Caco-2 (cell line): ENCODE measurements at places on chromosomes 1 and 21. TPM values are rescaled to one million over a fixed set of nuclear protein-coding genes. Genes with fewer than 3 reads are reported as not detected.
A peak's percentile ranks its signal among the peaks of the same experiment; 100 is the strongest.

DNA sequence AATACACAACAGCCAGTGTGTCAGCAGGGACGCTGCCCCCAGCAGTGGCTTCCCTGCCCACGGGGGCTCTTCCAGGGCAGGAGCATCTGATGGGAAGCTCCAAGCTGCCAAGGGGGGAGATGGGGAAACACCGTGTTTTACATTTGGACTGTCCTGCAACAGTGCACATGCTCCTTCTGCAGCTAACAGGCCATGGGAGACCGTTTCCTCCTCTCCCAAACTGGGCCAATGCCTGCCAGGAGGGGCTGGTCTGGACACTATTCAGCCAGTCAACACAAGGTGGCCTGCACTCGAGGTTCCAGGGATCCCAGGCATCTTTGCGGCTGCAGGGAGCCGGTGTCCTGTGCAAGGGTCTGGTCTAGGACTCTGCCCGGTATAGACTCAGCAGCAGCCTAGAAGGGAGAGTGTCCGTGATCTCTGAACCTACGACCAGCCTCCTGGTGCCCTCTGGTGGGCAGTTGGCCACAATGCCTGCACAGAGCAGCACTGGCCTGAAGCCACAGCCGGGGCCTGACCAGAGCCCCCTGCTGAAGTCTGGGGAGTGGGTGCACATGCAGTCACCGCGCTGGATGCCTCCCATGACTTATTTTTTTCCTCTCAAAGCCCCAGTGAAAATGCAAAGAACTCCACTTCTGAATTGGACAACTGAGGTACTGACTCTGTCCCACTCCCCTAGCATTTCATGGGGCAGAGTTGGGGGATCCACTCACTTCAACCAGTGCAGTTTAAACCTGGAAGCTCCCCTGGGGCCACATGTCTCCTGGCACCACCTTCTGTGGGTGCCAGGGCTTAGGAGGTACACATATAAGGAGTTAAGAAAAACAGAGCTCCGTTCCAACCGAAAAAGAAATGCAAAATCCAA is 33.3 kb downstream of the RCC2 start:
- peak; percentile 78 for DNase-seq

GRCh38 chr21:33750017-33750416 is 107.7 kb downstream of the ITSN1 start:
- no peak for DNase-seq

The CACNA1S gene
- total RNA-seq = 0.07 TPM in 2 replicates

DNA sequence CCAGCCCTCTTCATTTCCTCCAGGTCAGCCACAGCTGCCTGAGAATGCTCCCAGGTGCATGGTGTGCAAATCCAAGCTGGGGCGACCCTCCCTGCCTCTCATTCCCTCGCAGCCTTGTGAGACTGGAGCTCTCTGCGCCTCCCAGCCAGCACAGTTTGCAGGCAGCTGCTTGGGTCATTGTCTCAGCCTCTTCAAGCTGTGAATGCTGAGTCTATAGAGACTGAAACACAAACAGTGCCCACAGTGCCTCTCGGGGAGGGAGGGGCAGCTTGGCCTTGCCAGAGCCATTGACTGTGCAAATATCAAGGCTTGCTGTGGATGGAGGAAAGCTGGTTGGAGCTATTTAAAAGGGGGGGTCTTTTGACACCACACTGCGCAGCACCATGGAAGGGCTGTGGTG is 10.6 kb downstream of the PLXNA2 start:
- no peak for DNase-seq

The WNT4 gene
- total RNA-seq = 0.21 and 0.79 TPM in 2 replicates

- DNase-seq = no peak
Observed at GRCh38 chr1:24849672-24850295, 80.3 kb downstream of the RUNX3 start.

GRCh38 chr1:17437580-17438317 is 1.7 kb downstream of the RCC2 start:
- DNase-seq = peak; percentile 55

- no peak for DNase-seq
Observed at GRCh38 chr1:151624783-151625182, 12.9 kb downstream of the SNX27 start.

DNA sequence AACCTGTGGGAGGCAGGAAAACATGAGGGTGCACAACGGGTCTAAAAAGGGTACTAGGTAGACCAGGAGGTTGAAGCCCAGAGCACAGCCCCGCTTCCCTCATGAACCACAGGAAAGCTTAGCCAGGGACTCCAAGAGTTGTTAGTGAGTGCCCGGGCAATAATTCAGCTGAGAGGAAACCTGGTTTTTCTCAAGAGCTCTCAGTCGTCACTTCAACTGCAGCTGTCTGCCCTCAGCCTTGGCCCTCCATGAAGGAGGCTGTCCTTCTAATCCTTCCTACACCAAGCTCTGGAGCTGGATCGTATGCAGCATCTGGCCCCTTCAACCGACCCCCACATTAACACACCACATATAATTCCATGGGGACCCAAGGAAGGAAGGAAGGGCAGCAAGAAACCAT is 77.0 kb upstream of the BACE2 start:
- no peak for DNase-seq
